ENCODE measurements at places on chromosomes 2 and 18. TPM values are rescaled to one million over a fixed set of nuclear protein-coding genes. Genes with fewer than 3 reads are reported as not detected.

EFEMP1 gene
- not detected for total RNA-seq

POTEC gene
- not detected for total RNA-seq

ZNF892 gene
- 3.5 TPM for total RNA-seq

FABP1 gene
- not detected for total RNA-seq

ZBTB7C gene
- 0.35 TPM for total RNA-seq

Measured in activated naive CD4-positive, alpha-beta T cell treated with anti-CD3 and anti-CD28 coated beads, Interleukin-2, amount 10 ng/mL, durations not matched to agents 5 hours and 36 hours (primary cell).